ENCODE measurements at places on chromosomes 1 and 21.

DNA sequence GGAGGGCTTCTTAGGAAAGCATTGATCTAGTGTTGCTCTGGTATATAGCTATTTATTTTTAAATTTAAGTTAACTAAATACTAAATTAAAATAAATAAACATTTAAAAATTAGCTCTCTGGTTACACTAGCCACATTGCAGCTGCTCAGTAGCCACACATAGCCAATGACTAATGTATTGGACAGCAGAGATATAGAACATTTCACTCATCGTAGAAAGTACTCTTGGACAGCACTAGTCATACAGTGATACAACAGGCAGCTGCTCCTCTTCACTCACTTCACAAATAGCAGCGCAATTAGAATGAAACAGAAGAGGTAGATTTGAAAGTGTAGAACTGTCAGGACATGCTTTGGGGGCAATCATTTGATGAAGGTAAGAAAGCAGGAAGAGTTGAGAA is 245.4 kb downstream of the PBX1 start:
- DNase-seq: no peak

DNA sequence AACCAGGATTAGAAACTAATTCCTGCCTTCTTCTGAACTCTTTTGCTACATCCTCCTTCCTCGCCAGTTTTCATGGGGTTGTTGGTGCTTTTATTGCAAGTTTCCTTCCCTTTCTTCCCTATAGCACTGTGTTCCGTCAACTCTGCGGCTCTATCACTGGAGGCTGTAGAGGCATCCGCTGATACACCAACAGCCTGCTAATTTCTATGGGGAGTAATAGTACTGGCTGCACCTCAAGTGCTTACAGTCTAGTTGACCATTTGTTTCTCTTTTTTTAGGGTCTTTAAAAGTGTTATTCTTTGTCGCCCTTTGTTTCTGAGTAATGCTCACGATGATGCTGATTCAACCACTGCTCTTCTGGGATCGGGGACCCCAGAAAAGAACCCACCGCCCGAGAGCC is 746 bp downstream of the MIS18A start:
- no peak for DNase-seq

- no peak for DNase-seq
Observed at GRCh38 chr21:45069711-45070110, 4.7 kb upstream of the ADARB1 start.

GRCh38 chr1:209858561-209859103 is 30.9 kb downstream of the UTP25 start:
- DNase-seq: no peak

DNA sequence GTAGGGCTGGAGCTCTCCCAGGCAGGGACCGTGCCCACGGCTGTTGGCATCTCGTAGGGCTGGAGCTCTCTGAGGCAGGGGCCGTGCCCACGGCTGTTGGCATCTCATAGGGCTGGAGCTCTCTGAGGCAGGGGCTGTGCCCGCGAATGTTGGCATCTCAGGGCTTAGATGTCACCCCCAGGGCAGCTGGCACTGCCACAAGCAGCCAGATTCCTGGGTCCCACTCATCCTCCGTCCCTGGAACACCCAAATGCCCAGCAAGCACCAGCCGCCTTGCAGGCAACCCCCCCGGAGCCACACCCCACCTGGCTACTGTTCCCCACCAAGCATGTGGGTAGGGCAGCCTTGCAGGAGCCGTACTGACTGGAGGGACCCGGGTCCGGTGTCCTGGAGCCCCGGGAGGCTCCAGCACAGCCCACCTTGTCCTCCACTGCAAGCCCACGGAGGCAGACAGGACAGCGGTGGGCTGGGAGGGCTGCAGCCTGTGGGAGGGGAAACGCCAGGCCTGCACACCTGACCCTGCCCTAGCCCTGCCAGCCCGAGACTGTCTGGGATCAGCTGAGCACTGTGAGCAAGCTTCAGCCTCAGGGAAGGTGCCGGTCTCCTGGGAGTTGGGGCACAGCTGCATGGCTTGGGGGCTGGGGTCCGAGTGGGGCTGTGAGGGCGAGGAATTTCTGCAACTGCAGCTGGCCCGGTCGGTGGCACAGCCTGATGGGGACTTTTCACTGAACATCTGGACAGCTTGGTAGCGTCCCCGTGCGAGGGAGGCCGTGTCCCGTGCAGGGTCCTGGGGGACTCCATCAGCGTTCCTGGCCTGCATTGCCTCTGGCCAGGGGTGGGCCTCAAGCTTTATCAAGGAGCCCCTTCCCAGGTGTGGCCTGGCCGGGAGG is 53.6 kb downstream of the COL18A1 start:
- DNase-seq: no peak

GRCh38 chr1:63967901-63968300 is 194.1 kb downstream of the ROR1 start:
- no peak for DNase-seq

- DNase-seq: no peak
Observed at GRCh38 chr1:2526824-2527555, 594 bp upstream of the PANK4 start.

- DNase-seq: no peak
Observed at GRCh38 chr1:116075990-116076389, 35.2 kb upstream of the MAB21L3 start.

Measured in AG09309 (cell line).